Activated naive CD4-positive, alpha-beta T cell treated with anti-CD3 and anti-CD28 coated beads, Interleukin-2, amount 10 ng/mL, durations not matched to agents 5 hours and 36 hours (primary cell): ENCODE measurements at places on chromosomes 2 and 18. TPM values are rescaled to one million over a fixed set of nuclear protein-coding genes. Genes with fewer than 3 reads are reported as not detected.

The CCDC178 gene
- not detected for total RNA-seq

The ALPI gene
- not detected for total RNA-seq

The LCT gene
- total RNA-seq, result not detected

The PSMA8 gene
- total RNA-seq, result 0.91 TPM

The MAB21L4 gene
- not detected for total RNA-seq

The PKP4 gene
- total RNA-seq, result 37.0 TPM

The PRKAG3 gene
- total RNA-seq, result not detected

The CPO gene
- not detected for total RNA-seq

The B3GNT7 gene
- not detected for total RNA-seq
